ENCODE measurements at places on chromosomes 12 and 14.
A peak's percentile ranks its signal among the peaks of the same experiment; 100 is the strongest.

DNA sequence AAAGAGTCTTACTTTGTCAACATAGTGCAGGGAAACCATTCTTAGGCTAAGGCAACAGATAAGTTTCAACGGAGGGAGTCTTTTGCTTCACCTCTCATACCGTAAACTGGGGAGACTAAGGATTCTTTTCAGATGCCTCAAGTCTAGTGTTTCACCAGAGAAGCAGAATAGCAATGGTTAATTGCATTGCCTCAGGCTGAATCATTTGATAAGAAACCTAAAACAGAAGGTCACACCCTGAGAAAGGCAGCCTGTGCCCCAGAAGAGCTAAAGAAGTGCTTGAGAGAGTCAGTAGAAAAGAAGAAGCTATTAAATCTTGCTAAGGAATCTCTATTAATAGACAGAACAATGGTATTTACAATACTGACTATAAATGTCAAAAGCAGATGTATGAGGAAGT lies 21.8 kb upstream of the ATXN7L3B start:
- no peak for DNase-seq

DNA sequence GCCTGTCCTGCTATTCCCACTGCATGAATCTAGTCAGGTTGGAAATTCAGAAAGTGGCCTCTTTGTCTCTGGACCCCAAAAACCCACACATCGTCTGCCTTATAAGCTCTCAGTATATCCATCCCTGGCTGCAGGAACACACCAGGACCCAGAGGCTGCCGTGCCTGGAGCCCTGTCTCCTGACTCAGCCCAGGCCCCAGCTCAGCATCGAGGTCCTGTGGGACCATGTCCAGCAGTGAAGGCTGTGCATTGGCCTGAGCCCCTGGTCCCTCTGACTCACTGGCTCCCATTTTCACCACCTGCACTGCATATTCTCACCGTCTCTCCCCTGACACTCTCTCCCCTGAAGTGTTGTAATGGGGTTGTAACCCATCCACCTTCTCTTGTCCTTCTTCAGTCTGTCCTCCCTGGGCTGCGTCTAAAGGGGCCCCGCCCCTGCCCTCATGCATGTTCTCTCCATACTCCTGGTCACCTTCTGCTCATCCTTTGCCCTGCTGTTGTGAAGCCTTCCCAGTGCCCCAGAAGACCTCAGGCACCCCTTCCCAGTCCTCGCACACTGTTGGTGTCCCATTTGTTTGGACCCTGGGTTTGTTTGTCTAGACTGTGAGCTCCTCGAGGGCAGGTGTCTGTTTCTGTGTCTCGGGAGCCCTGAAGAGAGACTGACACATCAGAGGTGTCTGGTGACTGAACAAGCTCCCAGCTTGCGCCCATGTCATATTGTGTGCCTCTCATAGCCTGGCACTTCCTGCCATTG lies 43.8 kb downstream of the EVL start:
- no peak for DNase-seq

- DNase-seq, result no peak
Observed at GRCh38 chr14:24979725-24980239, 70.2 kb downstream of the STXBP6 start.

DNA sequence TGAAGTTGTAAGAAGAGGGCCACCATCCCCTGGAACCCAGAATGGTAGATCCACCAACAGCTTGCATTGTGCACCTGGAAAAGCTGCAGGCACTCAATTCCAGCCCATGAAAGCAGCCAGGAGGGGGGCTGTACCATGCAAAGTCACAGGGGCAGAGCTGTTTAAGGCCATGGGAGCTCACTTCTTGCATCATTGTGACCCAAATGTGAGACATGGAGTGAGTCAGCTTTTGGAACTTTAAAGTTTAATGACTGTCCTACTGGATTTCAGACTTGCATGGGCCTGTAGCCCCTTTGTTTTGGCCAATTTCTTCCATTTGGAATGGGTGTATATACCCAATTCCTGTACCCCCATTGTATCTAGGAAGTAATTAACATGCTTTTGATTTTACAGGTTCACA lies 50.8 kb downstream of the SLC16A7 start:
- no peak for DNase-seq

DNA sequence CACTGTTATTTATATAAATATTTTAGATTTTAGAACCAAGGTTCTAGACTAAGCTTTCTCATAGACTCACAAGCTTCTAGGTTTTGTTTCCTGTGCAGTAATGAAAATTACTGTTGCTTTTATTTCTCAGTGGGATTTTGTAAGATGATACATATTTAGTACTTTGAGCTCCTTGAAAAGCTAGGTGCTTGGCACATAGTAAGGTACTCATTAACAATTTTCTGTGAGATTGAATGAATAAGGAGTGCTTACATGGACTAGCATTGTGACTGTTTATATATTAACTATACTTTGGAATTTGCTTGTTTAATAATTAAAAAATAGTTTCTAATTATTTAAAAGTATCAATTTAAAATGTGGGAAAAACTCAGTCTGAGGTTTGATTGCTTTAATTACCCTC lies 85.7 kb downstream of the MIA2 start:
- no peak for DNase-seq

DNA sequence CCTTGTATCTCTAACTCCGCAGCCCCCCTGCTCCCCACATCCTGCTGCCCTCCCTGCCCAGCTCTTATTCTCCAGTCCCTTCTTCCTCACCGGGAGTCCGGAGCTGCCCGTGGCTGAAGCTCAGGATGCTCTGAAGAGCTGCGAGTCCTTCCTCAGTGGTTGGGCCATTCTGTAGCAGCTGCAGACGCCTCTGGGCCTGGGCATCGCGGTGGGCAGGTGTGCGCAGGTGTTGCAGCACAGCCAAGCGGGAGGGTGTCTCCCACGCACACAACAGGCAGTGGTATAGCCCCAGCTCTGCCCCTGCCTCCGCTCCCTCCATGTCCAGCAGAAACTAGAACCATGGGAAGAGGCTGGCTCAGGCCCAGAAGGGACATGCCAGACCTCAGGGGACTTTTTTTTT lies 20.2 kb downstream of the ZFHX2 start:
- no peak for DNase-seq

DNA sequence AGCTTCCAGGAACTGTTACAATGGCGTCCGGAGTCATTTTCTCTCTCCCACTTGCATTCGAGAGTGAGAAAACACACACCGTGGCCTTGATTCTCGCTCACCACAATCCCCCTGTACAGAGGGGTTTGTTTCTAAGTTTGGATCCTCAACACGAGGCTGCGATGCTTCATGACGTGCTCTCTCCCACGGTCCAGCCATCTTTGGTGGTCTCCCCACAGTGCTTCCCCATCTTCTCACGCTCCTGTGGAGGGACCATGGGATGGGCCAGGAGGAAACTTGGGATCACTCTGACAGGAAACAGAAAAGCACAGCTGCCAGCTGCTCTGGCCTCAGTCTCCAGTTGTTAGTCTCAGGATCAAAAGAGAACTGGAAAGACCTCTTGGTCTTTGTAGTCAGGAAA lies 28.1 kb downstream of the OR10P1 start:
- no peak for DNase-seq

GRCh38 chr12:39990122-39991101 lies 115.5 kb downstream of the SLC2A13 start:
- DNase-seq, result peak; percentile 24

- DNase-seq, result peak; percentile 48
Observed at GRCh38 chr12:12334367-12335040, 15.5 kb downstream of the MANSC1 start.

- DNase-seq, result no peak
Observed at GRCh38 chr12:81141217-81141616, 63.3 kb downstream of the ACSS3 start.

GRCh38 chr12:14905269-14906004 lies 19.8 kb upstream of the MGP start:
- no peak for DNase-seq

DNA sequence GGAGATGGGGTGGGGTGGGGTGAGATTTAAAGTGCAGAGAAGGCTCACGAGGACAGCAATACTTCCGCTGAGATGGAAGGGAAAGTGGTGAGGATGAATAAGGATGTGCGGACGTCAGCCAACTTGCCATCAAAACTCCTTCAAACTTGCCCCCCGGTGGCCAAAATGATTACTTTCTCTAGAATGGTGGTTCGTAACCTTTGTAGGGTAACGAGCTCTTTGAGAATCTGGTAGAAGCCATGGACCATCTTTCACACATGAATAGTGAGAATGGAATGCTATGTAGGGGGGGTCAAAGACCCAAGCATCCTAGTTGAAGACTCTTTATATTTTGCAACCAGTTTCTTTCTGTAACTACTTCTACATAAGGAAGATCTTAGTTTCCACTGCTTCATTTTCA lies 245.9 kb upstream of the DDHD1 start:
- DNase-seq, result no peak

GRCh38 chr14:97692084-97692483 lies 894.9 kb downstream of the VRK1 start:
- no peak for DNase-seq

- no peak for DNase-seq
Observed at GRCh38 chr14:21087294-21088091, 11.0 kb downstream of the ZNF219 start.

DNA sequence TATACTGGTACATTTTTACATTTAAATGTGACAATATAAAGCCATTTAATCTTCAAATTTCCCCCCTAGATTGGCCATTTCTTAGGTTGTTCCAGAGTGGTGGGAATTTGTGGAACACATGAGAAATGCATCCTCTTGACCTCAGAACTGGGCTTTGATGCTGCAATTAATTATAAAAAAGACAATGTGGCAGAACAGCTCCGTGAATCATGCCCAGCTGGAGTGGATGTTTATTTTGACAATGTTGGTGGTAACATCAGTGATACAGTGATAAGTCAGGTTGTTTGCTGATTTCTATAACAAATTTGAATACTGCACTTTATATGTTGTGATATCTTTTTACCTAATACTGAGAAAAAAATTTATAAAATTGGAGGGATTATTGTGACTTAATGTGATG lies 7.6 kb upstream of the ZNF410 start:
- no peak for DNase-seq

GRCh38 chr14:76891391-76891790 lies 65.2 kb downstream of the LRRC74A start:
- DNase-seq, result no peak

- no peak for DNase-seq
Observed at GRCh38 chr12:39127401-39127800, 222.0 kb upstream of the CPNE8 start.

- DNase-seq, result no peak
Observed at GRCh38 chr14:51993285-51993920, 4.1 kb downstream of the RTRAF start.

- DNase-seq, result no peak
Observed at GRCh38 chr12:91732086-91732485, 413.6 kb downstream of the BTG1 start.

DNA sequence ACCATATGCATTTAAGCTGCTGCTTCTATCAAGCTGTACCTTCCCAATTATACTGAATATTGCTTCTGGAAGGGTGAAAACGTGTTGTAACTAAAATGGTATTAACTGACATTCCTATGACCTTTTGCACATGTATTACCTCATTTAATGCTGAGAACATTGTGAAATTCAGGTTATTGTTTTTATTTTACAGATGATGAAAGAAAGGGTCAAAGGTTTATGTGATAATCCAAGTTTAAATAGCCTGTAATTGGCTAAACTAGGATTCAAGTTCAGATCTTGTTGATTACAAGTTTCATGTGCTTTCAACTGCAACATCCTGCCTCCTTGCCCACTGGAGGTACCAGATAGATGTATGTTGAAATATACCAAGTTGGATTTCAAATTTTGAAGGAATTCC lies 433.3 kb upstream of the PRICKLE1 start:
- no peak for DNase-seq
